Stimulated activated CD4-positive, alpha-beta T cell treated with anti-CD3 and anti-CD28 coated beads, Interleukin-2, amount 100 ng/mL, for 24 hours (primary cell): ENCODE measurements at places on chromosomes 11 and 22.

DNA sequence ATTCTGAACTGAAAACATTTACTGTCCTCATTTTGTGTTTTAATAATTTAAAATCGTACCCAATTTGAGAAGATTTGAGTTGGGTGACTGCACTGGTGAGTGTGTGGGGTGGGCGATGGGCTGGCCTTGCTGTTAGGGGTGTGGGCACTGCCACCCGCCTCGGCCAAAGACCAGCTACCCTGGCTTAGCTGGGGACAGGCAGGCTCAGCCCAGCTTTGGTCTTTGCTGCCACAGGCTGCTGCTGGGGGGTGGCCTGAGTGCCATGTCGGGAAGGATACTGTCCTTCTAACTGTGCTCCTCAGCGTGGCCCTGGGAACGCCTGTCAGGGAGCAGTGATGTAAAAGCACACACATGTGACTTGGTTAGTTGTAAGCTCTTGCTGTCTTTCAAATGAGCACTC is 22.3 kb downstream of the FAM118A start:
- DNase-seq, result no peak

DNA sequence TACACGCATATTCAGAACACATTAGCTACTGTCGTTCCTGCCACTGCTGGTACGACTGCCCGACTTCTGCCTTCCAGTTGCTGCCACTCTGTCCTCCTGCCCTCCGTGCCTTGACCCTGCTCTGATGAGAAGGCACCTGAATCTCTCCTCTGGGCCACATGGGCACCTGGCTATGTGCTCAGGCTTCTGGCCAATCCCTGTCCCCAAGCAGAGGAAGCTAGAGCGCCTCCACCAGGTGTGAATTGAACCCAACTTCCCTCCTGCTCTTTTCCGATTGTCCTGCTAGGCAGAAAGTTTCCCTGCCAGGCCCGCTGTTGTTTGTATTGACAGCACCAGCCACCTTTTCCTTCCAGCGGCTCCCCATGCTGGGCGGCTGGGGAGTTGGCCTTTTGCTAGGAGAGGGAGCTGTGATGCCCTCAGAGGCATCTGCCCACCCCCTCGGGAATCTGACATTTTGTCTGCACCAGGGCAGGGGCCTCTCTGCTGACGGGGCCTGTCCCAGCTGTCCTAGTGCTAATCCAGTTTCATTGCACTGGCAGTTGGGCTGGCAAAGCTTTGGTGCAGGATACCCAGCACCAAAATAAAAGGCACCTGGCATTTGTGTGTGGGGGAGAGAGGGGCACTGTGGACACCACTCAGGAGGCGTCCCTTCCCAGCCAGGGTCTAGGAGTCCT is 118.0 kb downstream of the GRIK4 start:
- no peak for DNase-seq

DNA sequence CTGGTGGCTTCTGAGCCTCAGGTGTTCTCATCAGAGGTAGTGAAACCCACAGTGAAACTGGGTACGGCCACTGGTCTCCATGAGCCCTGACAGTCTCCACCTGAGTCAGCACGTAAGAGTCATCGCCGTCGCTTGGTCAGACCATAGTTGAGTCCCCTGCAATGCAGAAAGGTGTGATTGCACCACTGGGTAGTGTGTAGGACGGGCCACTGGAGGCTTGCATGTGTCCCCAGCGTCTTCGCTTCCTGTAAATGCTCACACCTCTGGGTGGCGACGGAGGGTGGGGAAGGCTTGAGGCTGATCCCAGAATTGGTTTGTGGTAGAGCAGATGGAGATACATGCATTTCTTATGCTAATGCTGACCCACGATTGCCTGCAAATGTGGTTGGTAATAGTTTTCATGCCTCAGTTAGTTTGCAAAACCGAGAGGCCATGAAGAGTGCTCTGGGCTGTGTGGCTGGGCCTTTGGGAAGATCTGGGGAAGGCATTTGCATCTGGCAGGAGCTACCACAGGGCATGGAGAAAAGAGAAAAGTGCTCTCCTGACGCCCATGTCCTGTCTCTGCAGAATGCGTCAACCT is 26.5 kb downstream of the CTTN start:
- no peak for DNase-seq

GRCh38 chr11:121134741-121135312 is 33.8 kb downstream of the TECTA start:
- no peak for DNase-seq

GRCh38 chr11:65973439-65974110 is 12.0 kb downstream of the SART1 start:
- DNase-seq, result no peak

DNA sequence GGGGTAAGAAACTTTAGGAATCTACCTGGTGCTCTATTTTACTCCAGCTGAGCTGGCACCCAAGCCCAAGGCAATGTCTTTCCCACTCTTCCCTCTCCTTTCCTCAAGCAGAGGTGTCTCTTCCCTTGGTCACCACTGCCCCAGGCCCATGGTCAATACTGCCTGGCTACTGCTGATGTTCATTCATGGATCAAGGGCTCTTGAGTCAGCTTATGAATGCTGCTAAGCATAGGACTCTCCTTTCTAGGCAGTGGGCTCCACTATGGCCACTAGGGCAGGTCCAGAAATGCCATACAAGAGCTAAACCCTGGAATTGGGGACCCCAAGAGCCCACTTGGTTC is 2.7 kb upstream of the HEPN1 start:
- no peak for DNase-seq

DNA sequence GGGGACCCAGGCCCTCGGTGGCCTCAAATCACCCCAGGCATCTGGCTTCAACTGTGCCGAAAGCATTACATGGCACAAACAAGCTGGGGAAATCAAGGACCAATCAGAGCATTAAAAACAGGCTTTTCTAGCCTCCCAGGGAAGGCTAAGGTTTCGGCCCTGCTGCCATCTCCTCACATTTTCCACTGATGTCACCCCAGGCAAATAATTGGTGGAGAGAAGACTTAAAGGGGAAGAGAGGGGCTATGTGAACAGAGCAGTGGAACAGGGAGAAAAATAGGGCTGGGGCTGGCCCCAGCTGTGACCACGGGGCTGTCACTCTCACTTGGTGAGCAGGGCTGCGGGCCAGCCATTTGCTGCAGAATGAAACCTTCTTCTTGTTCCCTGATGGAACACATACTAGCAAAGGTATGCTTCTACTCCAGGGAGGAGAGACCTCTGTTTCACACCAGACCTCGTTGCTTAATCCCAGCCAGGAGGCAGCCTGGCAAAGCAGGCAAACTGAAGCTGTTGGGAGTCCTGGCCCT is 581.3 kb downstream of the SOX6 start:
- no peak for DNase-seq

- DNase-seq, result peak; percentile 58
Measured at GRCh38 chr11:118910309-118911112, 15.2 kb downstream of the BCL9L start.

DNA sequence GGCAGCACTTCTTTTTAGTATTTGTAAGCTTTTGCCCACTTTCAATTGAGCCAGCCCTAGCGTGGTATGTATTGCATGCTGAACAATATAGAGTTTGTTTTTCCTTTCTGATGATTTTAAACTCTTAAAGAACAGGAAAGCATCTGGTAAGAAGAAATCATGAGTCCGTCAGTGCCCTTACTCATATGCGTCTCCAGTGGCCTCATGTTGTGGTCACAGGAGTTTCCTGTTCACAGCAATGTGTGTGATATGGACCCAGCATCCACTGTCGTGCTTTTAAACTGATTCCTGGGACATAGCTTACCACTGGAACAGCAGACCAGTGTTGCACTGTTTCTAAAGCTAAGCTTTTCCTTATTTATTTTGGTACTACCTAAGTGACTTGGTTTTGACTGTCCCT is 40.1 kb downstream of the BID start:
- peak; percentile 16 for DNase-seq

DNA sequence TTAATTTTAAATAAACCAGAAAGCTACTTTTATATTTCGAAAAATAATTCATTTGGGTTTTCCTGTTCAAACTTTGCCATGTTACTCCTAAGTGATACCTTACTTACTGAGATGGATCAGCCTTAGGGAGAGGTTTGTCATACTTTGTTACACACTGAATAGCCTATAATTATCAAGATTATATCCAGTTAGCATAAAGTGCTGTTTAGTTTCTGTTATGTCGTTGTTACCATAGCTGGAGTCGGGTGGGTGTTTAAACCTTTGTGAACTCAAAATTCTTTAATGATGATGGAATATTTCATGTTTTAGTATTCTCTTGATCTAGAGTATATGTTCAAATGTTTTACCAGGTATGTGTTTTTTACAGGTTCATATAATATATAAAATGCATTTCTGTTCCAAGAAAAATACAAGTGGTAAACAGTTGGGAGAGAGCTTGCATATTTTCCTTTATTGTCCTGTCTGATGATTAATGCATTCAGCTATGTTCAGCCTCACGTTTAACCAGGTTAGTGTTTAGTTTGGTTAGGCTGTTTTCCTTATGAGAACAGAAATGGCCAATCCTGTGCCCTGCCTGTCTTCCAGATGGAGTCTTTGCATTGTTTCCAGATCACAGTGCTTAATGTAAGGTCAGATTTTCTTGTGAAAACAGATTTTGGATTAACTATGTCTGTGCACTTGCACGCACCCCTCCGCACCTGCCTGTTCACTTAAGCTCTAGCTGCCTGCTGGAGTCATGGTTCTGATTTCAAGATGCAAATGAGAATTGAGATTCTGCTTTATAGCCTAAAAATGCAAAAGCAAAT is 105.6 kb downstream of the ATXN10 start:
- no peak for DNase-seq

GRCh38 chr22:28024422-28024888 is 105.4 kb upstream of the PITPNB start:
- DNase-seq, result no peak

DNA sequence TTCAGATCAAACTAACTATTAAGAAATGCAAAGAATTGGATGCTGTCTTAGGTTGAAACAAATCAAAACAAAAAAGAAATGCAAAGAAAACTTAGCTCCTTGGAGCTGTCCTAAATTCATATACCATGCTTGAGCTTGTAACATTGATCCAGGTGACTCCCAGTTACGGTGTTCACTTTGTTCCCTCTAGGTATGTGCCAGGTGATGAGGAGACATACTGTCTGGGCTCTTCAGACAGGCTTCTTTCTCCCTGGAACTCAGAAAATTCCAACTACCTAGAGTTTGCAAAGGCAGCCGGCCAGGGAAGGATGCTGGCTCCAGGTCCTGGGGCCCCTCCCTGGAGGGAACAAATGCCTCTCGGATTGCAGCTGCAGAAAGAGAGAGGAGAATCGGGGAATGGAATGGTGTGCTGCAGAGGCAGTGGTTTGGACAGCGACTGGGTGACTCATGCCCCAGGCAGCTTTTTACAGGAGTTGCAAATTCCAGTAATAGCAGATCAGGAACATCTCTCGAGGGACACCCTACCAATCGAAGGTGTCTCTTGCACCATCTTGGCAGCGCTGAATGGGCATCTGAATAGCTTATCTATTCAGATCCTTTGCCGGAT is 12.3 kb upstream of the ASPHD2 start:
- DNase-seq, result no peak

GRCh38 chr11:7281079-7281478 is 29.4 kb downstream of the SYT9 start:
- DNase-seq, result no peak

DNA sequence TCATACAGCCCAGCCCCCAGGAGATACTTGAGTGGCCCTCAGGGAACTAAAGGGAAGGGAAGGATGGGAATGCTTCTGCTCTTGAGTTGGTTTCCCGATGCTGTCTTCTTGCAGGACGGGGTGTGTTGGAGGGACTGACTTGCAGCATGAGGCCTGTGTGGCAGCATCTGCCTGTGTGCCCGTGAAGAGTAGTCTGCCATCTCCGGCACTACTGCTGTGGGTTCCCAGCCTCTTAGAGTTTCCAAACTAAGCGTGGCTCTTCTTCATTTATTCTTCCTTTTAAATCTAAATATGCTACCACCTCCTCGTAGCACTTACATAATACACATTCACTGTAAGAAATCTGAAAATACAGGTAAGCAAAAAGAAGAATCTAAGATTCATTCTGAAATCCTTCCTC is 12.8 kb downstream of the EXT2 start:
- no peak for DNase-seq

DNA sequence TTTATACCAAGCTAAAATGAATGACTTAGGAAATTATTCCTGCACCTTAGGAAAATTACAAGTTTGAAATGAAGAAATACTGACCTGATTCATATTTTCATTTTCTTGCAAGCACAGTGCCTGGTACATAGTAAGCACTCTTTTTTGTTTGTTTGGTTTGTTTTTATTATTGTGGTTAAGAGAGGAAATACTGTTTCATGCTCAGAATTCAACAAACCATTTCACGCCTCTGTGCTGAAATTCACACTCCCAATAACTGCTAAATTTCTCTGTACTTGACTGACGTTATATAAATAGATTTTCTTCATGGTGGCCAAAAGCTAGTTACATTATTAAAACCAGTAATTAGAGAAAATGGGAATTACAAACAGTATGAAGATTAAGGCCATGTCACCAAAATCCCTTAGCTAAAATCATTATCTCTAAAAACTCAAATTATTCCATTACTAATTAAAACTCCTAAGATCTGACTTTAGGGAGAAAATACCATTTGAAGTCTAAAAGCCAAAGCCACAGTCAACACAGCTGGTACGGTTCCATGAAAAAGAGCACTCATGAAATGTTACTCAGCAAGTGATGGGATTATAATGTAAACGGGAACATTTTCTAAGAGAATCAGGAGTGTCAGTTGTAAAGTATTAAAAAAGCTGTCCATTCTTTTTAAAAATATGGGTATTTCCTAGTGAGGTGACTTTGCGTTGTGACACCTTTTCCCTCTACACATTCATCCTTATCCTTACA is 77.8 kb upstream of the DDI1 start:
- DNase-seq, result no peak

- DNase-seq, result peak; percentile 51
Measured at GRCh38 chr11:66264914-66265313, 3.5 kb upstream of the RAB1B start.

DNA sequence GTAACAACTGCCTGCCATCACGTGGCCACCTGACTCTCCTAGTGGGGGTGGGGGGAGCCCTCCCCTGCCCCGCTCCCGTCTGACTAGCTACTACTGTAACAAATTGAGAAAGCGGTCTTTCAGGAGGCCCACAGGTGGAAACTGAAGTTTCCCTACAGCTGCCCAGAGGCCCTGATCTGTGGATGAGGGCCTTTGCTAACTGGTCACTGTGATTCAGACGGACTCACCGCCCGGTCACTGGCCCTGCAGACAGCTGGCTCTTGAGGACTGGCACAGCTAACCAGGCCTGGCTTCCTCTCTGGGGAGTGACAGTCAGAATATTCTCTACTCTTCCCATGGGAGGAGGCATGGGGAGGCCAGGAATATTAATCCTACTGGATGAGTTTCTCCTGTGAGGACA is 116.8 kb downstream of the ARHGAP8 start:
- DNase-seq, result no peak

DNA sequence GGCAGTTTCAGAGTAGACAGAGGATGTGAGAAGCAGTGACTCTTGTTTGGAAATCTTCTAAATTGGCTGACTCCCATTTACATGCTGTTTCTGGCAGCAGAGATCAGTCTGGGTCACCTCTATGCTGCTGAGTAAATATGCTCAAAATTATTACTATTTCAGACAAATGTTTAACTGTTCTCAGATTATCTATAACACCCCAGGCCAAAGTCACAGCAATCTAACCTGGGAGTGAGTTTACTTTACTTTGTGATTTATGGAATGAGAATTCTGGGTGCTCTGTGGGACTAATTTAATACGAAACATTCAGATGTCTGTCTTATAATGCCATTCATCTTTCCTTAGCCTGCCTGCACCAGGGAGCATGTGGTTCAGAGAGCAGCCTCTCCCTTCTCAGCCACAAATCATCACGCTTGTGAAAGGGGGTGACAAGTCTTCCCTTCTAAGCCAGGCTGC is 282.5 kb upstream of the MPPED2 start:
- no peak for DNase-seq
